A673 (cell line): ENCODE measurements at places on chromosomes 1 and 21.

GRCh38 chr1:26827663-26828062 lies 1.2 kb downstream of the ZDHHC18 start:
- DNase-seq = no peak

DNA sequence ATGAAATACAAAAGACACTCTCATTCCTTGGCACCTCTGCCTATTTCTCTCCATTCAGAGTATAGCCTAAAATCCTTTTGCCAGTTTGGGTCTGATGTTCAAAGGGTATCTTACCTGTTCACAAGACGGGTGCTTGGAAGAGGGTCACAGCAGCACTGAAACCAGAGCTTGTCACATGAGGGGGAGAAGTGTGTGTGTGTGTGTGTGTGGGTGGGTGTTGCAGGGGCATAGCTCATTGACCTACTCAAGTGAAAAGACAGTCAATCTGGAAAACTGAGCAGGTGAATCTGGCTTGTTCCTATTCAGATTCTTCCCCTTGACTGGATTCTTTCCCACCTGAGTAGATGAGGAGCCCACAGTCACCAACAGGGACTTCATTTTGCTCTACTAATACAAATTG lies 63.9 kb downstream of the KCTD3 start:
- no peak for DNase-seq

DNA sequence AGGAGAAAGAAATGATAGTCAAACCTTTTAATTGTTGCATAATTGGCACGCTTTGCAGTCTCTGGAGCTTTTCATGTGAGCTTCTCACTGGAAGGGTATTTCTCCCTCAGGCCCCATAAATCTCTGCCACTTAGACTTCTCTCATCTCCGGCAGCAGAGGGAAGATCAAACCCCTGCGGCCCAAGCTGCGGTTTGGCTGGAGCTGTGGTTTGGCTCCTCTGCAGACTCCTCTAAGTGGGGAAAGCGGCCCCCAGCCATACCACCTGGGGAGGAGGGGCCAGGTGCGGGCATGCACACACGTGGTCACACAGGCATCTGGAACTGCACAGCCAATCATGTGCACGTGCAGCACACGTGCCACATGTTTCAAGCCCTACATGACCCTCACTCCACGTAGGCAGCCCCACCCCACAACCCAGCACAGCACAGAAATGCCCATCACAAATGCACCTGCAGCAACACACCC lies 58.3 kb downstream of the UBE2T start:
- DNase-seq = peak; percentile 88

DNA sequence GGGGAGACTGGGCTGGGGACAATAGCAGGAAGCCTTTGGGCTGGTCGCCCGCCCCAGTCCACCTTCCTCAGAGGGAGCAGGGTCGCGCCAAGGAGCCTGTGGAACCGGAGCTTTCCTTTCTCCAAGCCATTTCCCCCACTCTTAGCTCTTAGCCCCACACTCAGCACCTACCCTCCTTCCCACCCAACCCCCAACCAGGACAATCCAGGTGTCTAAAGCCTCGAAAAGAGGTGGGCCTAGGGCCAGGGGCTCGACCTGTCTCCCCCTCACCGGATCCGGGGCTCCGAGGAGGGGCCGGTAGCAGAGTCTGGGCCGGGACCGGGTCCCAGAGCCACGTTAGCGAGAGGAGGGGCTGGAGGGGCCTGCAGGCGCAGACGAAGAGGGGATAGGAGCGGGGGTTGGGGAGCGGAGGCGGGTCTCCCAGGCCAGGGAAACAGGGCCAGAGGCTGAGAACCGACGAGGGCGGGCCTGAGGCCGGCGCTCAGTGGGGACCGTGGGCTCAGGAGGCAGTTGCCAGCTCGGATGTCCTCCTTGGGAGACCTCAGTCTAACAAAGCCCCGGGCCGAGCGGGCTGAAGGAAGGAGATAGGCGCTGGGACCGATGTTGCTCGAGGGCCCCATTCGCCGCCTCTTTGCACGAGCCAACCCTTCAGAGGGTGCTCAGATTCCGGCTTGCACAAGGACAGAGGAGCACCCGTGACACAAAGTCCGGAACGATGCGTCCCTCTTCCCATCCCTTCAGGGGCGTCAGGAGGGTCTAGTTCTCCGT lies 943 bp downstream of the SEMA6C start:
- DNase-seq = no peak

GRCh38 chr1:25198663-25199252 lies 33.5 kb downstream of the SYF2 start:
- peak; percentile 79 for DNase-seq

- DNase-seq = no peak
These were observed 51.8 kb downstream of the LACTBL1 start for GRCh38 chr1:22920734-22921451.

- peak; percentile 40 for DNase-seq
These were observed 776 bp downstream of the ITSN1 start for GRCh38 chr21:33642896-33643657.

GRCh38 chr1:221925947-221926346 lies 184.1 kb upstream of the DUSP10 start:
- no peak for DNase-seq

DNA sequence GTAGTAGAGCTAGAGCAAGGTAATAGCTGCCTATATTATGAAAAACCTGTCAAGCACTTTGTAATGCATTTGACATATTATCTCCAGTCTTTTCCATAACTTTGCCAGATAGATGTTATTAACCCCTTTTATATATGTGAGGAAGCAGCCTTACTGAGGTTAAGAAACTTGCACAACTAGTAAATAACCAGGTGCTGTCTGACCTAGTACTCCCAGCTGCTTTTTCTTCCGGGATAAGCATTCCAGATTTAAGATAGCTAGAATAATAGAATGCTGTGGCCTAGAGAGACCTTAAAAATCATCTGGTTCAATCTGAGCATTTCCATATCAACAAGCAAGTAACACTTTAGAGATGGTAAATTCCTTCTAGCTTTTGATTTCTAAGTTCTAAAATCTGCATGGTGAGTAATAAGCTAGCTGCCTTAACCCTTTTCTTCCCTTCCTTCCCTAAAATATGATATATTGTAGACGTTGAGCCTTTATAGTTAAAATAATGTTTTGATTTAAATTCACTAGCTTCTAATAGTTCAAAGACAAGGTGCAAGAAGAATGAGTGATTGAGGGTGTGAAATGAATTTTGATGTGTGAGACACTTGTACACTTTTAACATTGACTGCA lies 1.8 kb downstream of the SH3GLB1 start:
- DNase-seq = no peak

GRCh38 chr1:65980237-65980636 lies 187.5 kb downstream of the PDE4B start:
- no peak for DNase-seq

DNA sequence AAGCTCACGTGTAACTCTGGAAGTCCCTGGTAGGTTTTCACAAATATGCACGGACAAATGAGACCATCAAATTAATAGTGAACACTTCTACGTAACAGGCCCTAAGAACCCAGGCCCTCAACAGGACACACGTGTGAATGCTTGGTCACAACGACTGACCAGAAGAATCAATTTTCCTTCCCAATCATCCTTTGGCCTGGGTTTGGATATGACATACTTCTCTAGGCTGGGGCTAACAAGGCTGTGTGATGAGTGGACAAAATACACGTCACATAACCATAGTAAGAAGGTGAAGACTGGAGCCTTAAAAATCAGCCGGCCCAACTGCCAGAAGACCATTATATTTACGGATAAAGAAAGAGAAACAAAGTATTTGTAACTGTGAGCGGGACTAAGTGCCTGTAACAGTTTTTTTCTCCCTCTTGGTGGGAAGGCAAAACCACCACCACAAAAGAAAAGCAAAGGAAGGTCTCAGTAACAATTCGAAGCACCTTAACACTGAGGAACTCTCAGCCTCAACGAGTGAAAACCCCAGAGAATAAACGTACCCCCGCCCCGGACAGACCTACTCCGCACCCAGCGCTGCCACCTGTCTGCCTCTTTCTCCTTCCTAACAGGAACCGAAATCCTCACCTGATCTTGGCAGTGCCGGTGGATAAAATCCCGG lies 450 bp downstream of the SDE2 start:
- DNase-seq = no peak
